NCI-H510A treated with DMSO at 0.1 percent for 48 hours (cell line): ENCODE measurements at places on chromosomes 7 and 10.

GRCh38 chr10:77613476-77614130 lies 24.0 kb downstream of the KCNMA1 start:
- peak; percentile 28 for DNase-seq

DNA sequence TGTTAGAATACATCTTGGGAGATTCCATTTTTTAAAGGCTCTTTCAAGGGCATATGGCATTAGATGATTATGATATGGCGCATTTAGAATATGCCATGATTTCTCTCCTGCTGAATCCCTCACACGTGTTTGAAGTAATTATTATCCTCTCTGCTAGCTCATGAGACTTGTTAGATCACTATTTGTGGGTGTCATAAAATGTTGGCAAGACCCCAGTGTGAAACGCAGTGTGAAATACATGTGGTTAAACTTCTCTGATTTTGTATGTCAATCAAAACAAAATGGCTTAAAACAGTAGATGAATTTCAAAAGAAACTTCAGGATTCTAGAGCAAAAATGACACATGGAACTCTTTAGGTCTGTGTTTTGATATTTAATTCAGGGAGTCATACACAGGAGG lies 560.8 kb downstream of the AUTS2 start:
- no peak for DNase-seq

DNA sequence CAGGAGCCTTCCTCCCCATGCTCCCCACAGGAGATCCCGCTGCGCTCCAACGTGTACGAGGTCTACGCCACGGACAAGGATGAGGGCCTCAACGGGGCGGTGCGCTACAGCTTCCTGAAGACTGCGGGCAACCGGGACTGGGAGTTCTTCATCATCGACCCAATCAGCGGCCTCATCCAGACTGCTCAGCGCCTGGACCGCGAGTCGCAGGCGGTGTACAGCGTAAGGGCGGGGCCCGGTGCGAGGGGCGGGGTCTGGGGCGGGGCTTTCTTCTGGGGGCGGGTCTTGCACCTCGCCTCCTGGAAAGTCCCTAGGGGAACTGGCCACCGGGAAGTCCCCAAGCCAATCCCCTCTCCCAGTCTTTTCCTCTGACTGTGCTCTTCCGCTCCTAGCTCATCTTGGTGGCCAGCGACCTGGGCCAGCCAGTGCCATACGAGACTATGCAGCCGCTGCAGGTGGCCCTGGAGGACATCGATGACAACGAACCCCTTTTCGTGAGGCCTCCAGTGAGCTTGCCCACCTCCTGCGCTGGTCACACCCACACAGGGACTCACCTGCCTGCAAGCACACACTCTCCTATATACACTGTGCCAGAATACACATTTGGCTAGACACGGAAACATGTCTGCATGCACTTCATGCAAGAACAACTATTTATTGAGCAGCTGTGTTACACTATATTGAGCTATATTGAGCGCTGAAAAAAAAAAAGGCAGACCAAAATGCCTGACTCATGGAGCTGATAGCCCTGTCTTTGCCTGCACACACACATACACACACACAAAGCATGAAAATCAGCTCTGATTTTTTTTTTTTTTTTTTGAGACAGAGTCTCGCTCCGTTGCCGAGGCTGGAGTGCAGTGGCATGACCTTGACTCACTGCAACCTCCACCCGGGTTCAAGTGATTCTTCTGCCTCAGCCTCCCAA lies 32.7 kb upstream of the VSIR start:
- DNase-seq, result no peak

GRCh38 chr7:92671505-92672169 lies 81.4 kb upstream of the FAM133B start:
- DNase-seq, result no peak

DNA sequence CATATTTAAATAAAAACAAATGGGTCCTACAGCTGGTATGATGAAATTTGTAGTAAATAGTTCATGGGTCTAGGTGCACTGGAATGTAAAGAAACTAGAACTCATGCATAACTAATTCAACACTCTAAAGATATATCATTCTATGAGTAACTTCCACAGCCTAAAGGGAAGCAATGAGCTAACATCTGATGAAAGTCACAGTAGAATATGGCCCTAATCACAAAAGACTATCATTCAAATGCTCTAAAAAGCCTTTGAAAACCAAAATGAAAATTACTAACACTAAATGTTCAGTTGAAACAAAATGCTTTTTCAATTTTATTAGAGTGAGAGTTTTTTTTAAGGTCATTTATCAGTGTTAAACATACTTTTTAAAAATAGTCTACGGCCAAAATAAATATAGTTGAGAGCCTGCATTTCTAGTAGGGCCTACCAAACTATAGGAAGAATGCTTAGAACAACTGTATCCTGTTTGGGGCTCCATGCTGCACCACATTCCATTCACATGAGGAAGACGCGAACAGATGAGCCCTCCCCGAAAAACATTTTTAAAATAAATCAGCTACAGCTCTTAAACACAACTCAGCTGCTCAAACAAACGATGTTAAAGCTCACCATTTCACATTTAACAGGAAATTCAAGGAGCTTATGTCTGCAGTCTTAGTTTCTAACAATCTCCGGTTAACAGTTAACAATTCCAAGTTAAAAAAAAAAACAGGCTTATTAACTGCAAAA lies 134.5 kb downstream of the NRBF2 start:
- DNase-seq, result peak; percentile 10

DNA sequence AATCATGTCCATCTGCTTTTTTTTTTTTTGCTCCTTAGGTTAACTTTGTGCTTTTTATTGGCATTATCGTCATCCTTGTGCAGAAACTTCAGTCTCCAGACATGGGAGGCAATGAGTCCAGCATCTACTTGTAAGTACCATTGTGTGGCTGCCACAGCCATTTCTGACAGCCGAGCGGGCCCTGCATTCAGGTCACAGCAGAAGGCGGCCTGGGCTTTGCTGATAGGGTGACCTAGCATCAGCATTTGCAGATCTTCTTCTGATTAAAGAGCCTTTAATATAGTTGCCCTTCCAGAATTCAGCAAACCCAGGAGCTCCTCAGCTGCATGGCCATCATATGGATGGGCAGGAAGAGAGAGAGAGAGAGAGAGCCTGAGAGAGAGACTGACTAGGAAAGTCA lies 40.5 kb downstream of the ADCYAP1R1 start:
- no peak for DNase-seq

DNA sequence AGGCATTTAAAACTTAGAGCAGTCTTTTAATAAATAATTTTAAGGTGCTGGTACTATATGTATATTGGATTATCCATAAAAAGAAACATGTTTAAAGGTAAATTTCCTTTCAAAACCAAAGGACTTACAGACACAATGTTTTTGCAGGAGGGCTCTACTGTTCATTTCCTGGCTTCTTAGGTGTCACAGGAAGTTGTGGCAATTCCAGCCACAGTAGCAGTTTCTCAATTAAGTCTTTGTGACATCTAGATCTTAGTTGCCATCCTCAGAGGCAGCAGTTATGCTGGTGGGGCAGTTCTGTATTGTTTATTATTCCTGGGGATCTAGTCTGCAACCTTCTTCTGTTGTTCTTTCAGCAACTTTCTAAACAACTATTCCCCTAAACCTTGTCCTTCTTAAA lies 460.1 kb downstream of the MAGI2 start:
- DNase-seq, result no peak

DNA sequence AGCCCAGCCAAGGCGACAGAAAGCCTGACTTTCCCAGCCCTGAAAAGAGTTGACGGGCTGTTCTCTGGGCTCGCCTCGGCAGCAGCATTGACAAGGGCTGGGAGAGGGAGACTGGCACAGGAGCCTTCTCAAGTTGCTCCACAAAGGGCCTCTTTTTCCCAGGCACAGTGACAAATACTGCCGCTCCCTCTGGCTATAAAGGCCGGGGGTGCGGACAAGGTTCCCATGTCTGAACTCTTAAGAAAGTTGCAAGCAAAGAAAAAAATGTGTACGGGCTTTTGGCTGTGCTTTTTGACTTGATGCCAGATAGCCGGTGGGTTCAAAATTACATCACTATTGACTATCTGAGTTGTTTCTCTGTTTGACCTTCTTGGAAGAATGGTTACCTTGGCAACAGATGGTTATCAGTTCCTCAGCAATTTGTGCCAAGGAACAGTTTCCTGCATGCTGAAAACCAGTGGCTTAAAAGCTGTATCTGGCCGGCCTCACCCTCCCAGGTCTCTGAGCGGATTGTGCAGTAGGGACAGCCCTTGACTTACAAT lies 115.9 kb upstream of the EEPD1 start:
- DNase-seq, result no peak

GRCh38 chr7:122183106-122183505 lies 39.1 kb upstream of the AASS start:
- no peak for DNase-seq

DNA sequence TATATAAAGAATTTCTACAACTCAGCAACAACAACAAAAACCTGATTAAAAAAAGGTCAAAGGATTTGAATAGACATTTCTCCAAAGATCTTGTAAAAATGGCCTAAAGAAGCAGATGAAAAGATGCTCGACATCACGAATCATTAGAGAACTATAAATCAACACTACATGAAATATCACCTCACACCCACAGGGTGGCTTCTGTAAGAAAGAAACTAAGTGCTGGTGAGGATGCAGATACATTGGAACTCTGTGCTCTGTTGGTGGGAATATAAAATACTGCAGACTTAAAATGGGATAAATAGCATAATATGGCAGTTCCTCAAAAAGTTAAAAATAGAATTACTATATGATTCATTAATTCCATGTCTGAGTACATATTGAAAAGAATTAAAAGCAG lies 38.3 kb upstream of the CDCA7L start:
- no peak for DNase-seq

- no peak for DNase-seq
These were observed 7.3 kb downstream of the MMP21 start for GRCh38 chr10:125768219-125768855.

DNA sequence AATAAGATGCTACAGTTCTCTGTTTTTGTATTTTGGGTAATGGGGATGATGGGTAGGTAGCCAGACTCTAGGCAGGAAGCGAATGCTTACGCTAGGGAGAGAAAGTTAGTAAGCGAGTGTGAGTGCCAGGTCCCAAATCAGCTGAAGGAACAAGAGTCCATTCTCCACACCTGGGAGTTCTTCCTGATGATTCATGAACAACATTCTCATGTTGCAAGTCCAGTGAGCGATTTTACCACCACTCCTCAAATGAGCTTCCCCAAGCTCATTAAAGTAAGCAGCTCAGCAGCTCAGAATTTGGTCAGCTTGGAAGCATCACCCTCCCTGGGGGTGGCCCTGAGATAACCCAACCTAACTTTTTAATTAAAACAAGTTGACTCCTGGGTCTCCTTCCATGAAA lies 27.3 kb downstream of the SH3PXD2A start:
- DNase-seq, result no peak

DNA sequence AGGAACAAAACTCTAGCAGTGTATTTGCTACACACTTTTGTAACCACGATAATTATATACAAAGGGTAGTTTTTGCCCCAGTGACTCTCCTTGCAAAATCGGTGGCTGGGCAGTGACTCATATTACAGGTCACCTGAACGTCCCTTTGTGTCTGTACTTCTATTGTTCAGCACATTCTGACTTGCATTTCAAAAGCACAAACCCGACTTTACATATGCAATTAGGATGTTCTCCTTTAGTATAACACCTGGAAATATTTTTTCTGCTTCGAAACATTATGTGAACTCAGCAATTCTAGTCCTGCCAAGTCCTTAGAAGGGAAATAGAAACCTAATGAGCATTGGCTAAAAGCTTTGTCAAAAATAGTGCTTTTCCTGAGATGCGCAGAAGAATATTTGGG lies 6.0 kb downstream of the PRR15 start:
- DNase-seq, result no peak

DNA sequence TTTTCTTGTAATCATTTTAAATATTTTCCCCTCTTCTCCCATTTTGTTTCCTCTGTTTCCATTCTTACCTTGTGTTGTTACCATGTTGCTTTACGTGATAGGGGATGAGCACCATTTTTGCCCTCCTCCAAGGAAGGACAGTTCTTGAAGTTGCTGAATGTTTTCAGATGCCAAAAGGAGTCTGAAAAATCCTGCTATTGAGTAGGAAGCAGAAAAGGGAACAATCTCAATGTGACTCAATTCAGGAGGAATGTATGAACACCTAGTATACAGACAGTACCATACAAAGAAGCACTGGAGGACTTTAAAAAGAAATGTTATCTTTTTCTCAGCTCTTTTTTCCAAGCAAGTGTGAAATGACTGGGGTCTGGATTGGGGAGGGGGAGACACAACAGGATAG lies 5.1 kb upstream of the NAMPT start:
- no peak for DNase-seq

DNA sequence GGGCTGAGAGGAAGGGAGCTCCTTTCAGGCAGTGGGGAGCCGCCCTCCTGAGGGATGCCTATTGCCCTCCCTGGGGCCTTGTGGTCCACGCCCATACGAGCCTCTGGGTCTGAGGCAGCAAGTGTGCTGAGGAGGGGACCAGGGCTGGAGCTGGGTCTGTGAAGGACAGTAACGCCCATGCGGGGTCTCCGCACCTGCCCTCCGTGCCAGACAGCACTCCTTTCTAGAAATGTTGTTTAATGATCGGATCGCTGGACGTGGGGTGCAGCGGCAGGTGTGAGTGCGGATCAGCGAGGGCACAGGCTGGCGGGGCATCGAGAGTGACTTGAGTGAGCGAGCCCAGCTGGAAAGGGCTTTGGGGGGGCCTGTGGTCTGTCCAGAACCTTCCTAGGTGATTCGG lies 70.1 kb downstream of the ELFN1 start:
- DNase-seq, result no peak

DNA sequence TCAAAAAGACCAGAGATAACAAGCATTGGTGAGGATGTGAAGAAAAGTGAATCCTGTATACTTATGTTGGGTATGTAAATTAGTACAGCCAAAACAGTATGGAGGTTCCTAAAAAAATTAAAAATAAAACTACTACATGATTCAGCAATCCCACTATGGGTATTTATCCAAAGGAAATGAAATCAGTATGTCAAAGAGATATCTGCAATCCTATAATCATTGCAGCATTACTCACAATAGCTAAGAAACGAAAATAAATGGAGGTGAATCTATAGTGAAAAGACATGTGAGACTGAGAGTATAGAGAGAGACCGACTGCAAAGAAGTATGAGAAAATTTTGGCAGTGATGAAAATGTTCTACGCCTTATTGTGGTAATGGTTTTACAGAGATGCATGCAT lies 139.2 kb upstream of the TMEM168 start:
- no peak for DNase-seq

- no peak for DNase-seq
These were observed 89.1 kb downstream of the NT5C2 start for GRCh38 chr10:103103989-103104388.

GRCh38 chr10:412109-412508 lies 276.9 kb downstream of the ZMYND11 start:
- no peak for DNase-seq

GRCh38 chr7:63073286-63073685 lies 925.4 kb upstream of the ZNF722 start:
- no peak for DNase-seq

- DNase-seq, result peak; percentile 9
These were observed 39.5 kb downstream of the ZNF117 start for GRCh38 chr7:64951250-64951848.

DNA sequence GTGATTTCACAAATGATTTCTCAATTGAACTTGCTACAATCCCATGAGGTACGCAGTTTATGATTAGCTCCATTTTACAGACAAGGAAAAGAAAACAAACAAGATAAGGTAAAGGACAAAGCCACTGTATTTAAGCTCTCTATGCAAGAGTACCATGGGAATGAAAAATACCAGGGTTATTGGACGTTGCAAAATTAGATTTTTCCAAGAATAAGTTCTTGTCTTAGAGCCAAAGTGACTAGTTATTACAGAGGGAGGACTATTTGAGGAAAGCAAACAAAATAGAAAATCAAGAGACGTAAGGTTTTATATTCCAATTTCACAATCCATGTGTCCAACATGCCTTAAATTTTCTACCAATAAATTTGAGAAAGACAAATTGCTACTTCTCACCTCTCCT lies 97.9 kb upstream of the PTN start:
- DNase-seq, result no peak

GRCh38 chr10:95964756-95965155 lies 57.0 kb downstream of the CC2D2B start:
- no peak for DNase-seq
